Thoracic aorta (tissue), 2 donors: ENCODE measurements at places on chromosomes 12 and 14.

DNA sequence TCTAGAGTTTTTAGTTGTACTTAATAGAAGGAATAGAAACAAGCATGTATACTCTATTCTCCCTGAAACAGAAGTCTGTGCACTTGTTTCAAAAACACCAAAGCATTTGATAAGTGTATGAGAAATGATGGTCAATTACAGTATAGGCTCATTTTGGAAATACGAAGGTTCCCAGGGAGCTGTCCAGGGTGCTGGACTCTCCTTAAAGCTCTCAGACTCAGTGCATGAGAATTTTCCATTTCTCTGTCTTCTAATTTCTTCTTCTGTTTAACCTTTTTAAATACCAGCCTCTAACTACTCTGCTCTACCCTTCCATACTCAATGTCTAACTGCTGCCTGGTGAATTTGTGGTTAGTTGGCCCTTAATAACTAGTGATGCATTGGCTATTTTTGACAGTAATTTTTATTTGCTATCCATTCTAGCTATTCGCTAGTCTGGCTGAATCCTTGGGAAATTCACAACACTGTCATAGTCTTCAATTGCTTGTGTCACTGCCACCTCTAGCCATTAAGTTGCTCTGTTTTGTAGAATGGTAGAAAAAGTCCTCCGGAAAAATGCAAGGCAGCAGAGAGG, 229.2 kb downstream of the NRXN3 start:
- H3K27me3 ChIP-seq = no peaks in the 10 kb centered on the region
- H3K27ac ChIP-seq = no peak overlapping the region
- H3K36me3 ChIP-seq = no peaks in the 10 kb centered on the region
- no peak for DNase-seq
- no peak overlapping the region for H3K4me3 ChIP-seq

GRCh38 chr14:57266065-57266464, 2.6 kb downstream of the EXOC5 start:
- no peaks in the 10 kb centered on the region for H3K36me3 ChIP-seq
- no peak overlapping the region for H3K27ac ChIP-seq
- no peak overlapping the region for H3K4me3 ChIP-seq
- peaks cover 23% of the 10 kb centered on the region for H3K4me1 ChIP-seq
- H3K27me3 ChIP-seq = no peaks in the 10 kb centered on the region

- no peaks in the 10 kb centered on the region for H3K27me3 ChIP-seq
- no peaks in the 10 kb centered on the region for H3K36me3 ChIP-seq
- H3K4me1 ChIP-seq = no peaks in the 10 kb centered on the region
- no peak overlapping the region for H3K4me3 ChIP-seq
- DNase-seq = no peak
These were observed 4.1 kb upstream of the CLEC4D start for GRCh38 chr12:8508910-8509841.

DNA sequence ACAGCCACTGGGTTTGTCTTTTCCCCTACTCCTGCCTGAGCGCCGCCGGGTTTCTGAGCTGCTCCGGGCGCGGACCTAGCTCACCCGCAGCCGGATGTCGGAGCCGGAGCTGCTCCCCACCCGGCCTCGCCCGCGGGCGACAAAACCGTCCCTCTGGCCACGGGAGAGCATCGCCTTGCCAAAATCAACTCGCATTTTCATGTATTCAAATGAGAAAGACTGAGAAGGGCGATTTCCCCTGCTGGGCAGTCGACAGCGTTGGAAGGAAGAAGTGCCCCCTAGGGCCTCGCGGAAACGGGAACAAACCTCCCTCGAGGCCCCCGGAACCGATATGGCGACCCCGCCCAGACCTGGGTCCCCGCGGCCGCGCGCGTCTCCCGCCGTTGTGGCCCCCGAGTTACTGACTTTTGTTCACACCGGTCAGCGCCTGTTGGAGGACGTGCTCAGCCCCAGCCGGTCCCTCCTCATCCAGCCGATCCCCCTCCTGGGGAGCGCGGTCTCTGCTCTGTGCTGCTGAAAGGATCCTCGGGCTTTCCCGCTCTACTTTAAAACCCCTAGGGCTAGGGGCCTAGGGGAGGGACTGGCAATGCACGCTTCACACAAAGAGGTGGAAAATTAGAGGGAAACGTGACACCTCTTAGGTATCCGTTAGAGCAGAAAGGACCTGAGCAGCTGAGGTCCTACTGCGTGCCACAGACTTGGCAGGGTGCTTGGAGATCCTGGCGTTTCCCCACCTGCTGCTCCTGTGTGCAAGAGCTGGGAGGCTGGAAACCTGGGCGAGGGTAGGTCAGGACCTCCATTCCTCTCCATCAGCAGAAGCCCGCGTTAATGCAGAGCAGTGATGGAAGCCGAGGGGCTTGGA, 4.3 kb downstream of the TTC6 start:
- no peak for DNase-seq
- peaks cover 34% of the 10 kb centered on the region for H3K4me1 ChIP-seq
- peaks cover 48% of the 10 kb centered on the region for H3K27me3 ChIP-seq
- H3K4me3 ChIP-seq = peak overlapping the region; percentile 38

DNA sequence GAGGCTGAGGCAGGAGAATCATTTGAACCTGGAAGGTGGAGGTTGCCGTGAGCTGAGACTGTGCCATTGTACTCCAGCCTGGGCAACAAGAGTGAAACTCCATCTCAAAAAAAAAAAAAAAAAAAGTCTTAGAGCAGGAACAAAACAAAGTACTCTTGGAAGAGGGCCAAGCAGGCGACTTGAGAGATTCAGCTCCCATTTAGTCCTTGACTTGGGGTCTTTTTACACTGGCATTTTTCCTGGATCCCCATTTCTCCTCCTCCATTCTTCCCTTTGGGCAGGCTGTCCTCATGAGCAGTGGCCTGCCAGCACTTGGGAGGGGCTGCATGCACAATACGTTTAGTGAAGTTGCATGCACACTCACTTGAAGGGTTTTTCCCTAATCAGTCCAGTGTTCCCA, 72.9 kb downstream of the C14orf132 start:
- H3K4me3 ChIP-seq = no peak overlapping the region
- no peaks in the 10 kb centered on the region for H3K27me3 ChIP-seq
- no peaks in the 10 kb centered on the region for H3K4me1 ChIP-seq
- H3K27ac ChIP-seq = no peak overlapping the region
